Urinary bladder (tissue), 4 donors: ENCODE measurements at places on chromosomes 13 and 19. TPM values are rescaled to one million over a fixed set of nuclear protein-coding genes. Genes with fewer than 3 reads are reported as not detected.

- DNase-seq: no peak
These were observed 9.9 kb downstream of the TPP2 start for GRCh38 chr13:102606537-102607309.

DNA sequence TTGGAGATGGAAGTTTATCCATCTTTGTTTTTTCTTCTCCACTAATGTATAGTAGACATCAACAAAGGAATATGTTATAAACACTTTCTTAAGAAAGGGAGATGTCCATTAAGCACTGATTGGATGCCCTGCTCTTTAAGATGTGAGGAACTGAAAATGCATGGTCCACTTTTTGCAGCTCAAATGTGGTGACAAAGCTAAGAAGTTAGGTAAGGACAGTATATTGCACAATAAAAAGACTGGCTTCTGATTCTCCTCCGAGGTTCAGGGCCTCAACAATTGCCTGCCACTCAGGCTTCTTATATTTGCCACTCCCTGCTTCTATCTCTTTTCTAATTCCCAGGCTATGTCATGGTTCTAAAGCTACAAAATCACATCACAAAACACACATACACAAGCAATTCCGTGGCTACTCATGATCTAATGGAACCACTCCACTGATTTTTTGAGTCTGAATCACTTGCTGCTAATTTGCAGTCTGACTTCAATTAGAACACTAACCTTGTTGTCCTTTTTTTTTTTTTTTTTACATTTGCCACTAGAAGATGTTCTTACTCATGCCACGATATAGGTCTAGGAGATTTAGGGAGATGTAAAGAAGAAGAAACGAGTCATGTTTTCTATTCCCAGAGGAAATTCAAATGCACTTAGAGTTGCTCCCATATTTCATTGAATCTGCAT is 29.6 kb upstream of the TNFSF11 start:
- DNase-seq: no peak

DNA sequence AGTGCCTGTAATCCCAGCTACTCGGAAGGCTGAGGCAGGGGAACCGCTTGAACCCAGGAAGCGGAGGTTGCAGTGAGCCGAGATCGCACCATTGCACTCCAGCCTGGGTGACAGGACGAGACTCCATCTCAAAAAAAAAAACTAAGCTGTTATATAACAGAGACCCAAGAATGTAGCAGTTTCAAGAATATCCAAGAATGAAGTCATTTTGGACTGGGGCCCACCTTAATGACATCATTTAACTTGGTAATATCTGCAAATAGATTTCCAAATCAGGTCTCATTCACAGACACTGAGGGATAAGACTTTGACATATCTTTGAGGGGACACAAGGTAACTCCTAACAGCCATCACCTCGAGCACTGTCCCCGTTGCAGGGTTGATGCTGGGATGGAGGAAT is 36.5 kb upstream of the MRI1 start:
- DNase-seq: no peak

- DNase-seq: no peak
These were observed 40.5 kb downstream of the RAP2A start for GRCh38 chr13:97474349-97474980.

The IGFL2 gene
- not detected for polyA plus RNA-seq

The TEX101 gene
- not detected for polyA plus RNA-seq

The SYDE1 gene
- polyA plus RNA-seq: 35.6 TPM

The SLC46A3 gene
- 11.3 TPM for polyA plus RNA-seq

The CEACAM4 gene
- 1.6 TPM for polyA plus RNA-seq
